ENCODE measurements at places on chromosomes 7 and 10.

- no peak for DNase-seq
Observed at GRCh38 chr10:91319336-91319735, 90.8 kb upstream of the HECTD2 start.

DNA sequence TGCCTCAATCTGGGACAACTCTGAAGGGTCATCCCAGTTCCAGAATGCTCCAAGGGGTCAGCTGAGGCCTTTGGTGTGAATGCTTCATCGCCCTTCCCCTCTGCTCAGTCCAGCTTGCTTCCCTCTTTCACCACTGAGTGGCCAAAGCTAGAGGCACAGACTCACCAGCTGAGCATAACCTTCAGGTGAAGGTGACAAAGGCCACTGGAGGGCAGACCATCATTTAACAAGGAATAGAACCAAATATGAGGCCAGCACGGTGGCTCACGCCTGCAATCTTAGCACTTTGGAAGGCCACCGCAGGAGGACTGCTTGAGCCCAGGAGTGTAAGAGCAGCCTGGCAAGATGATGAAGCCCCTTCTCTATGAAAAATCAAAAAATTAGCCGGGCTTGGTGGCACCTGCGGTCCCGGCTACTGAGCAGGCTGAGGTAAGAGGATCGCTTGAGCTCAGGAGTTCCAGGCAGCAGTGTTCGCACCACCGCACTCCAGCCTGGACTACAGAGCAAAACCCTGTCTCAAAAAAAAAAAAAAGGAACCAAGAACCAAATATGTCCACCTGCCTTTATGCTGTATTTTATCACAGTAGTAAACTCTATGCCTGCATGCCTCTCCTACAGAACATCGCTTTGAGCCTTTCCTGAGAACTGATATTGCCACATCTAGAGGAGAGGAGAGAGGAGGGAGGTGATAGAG, 13.4 kb downstream of the PRKAG2 start:
- DNase-seq = no peak

DNA sequence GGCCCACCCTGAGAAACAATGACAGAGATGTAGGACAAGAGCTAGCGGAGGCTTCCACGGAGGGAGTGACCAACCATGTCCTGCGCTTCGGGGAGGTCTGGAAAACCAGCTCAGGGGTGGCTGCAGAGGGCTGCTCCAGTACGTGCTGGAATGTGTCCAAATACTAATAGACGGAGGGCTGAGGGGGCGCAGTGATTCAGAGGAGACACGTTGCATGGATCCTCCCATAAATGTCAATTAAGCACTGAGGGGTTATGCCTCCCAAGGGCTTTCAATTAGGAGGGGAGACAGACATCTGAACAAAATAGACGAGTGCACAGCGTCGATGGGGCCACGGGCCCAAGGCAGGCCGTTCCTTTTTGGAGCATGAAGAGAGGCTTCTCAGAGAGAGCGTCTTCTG, 51.0 kb upstream of the NPS start:
- no peak for DNase-seq

DNA sequence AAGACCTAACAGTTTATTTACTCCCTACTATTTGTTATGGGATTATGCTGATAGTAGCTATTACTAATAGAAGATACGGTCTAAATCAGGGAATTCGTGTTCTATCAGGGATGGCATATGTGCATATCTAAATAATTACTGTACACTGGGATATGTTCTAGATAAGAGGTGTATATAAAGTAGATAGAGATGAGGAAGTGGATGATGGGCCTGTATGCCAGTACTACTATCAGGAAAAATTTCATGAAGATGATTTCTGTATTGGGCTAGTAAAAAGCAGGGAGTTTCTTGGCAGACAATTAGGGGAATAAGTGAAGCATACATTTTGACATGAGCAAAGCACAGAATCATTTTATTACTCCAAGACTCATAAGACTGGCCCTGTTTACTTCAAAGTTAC, 26.2 kb downstream of the PTPN12 start:
- no peak for DNase-seq

DNA sequence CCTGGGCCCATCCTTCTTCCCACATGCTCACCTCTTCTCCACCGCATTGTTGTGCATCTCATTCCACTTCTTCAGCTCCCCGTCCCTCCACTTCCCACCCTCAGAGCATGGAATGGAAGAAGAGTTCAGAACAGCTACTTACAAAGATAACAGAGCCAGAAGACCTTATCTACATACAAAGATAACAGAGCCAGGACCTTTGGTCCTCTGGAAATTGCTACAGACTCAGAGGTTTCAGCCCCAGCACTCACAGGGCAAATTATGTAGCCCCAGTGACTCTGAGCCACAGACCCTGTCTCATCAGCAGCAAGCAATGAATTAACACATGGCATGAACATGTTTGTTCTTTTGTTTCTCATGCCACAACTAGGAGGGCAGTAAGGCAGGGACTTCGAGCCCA, 28.7 kb upstream of the SLC29A3 start:
- no peak for DNase-seq

GRCh38 chr10:58264780-58265179, 2.9 kb downstream of the IPMK start:
- no peak for DNase-seq

All from caudate nucleus (tissue), 63 donors.